ENCODE measurements at places on chromosomes 6 and 20.
A peak's percentile ranks its signal among the peaks of the same experiment; 100 is the strongest.

DNA sequence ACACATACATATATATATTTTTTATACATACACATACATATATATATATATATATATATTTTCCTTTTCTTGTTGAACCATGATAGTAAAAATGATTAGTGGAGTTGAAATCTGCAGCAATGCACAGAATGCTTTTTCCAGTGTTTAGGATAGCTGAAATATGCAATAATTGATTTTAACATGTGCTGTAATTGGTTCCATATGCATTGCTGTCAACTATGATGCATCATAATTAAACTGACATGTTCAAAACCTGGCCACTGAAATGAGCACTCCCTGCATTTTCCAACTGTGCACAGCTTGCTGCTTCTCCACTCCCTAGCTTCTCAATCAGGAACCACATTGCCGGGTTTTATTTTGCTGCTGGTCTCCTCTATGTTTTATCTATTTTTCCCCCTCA lies 358.3 kb downstream of the PAX1 start:
- peaks cover 6% of the 10 kb centered on the region for H3K4me1 ChIP-seq
- H3K27ac ChIP-seq, result no peak overlapping the region
- no peak for DNase-seq
- H3K27me3 ChIP-seq, result no peaks in the 10 kb centered on the region
- H3K4me3 ChIP-seq, result no peak overlapping the region

- H3K27ac ChIP-seq, result no peak overlapping the region
- H3K36me3 ChIP-seq, result no peaks in the 10 kb centered on the region
- H3K27me3 ChIP-seq, result no peaks in the 10 kb centered on the region
- no peak for DNase-seq
- no peak overlapping the region for H3K4me3 ChIP-seq
These were observed 235.2 kb upstream of the PMEPA1 start for GRCh38 chr20:57944988-57945387.

- no peaks in the 10 kb centered on the region for H3K36me3 ChIP-seq
- peaks cover 8% of the 10 kb centered on the region for H3K4me1 ChIP-seq
- H3K27me3 ChIP-seq, result no peaks in the 10 kb centered on the region
- H3K4me3 ChIP-seq, result no peak overlapping the region
- no peak for DNase-seq
These were observed 4.7 kb downstream of the CDS2 start for GRCh38 chr20:5131502-5131901.

- no peak overlapping the region for H3K4me3 ChIP-seq
- no peaks in the 10 kb centered on the region for H3K4me1 ChIP-seq
- H3K36me3 ChIP-seq, result peaks cover 6% of the 10 kb centered on the region
- H3K27ac ChIP-seq, result no peak overlapping the region
- no peak for DNase-seq
These were observed 160.4 kb downstream of the RALGAPA2 start for GRCh38 chr20:20552076-20552475.

DNA sequence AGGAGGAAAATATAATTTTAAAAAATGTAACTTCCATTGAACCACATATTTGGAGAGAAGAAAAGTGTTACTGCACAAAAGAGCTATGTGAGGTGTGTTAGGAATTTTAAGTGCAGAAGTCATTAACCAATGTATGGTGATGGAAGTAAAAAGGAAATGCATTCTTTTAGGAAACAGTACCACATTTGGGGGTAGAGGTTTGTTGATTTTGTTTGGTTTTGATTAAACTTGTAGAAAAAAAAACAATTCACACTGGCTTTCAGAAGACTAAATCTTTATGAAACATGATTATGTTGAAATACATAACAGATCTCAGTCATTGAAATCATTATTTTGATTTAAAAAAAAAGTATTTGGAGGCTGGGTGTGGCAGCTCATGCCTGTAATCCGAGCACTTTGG lies 1287.0 kb upstream of the GJE1 start:
- no peak overlapping the region for H3K4me3 ChIP-seq
- no peaks in the 10 kb centered on the region for H3K27me3 ChIP-seq
- no peak overlapping the region for H3K27ac ChIP-seq
- no peaks in the 10 kb centered on the region for H3K4me1 ChIP-seq
- H3K36me3 ChIP-seq, result no peaks in the 10 kb centered on the region

DNA sequence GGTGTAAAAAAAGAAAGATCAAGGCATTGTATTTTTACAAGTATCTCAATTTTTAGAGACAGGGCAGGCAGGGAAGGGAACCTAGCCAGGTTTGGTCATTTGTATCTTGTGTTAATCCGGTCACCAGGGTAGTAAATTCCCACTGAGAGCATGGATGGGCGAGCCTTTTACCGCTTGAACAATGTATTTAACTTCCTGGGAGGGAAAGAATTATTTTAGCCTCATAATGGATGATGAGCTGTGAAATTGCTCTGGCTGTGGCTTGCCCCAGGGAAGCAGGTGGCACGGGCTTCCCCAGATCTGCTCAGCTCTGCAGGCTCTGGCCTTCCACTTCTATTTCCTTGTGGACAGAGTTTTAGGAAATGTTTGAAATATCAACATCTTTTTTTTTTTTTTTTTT lies 72.9 kb downstream of the TOX2 start:
- no peaks in the 10 kb centered on the region for H3K4me1 ChIP-seq
- DNase-seq, result no peak
- H3K4me3 ChIP-seq, result no peak overlapping the region
- no peaks in the 10 kb centered on the region for H3K36me3 ChIP-seq
- no peaks in the 10 kb centered on the region for H3K27me3 ChIP-seq
- H3K27ac ChIP-seq, result no peak overlapping the region

DNA sequence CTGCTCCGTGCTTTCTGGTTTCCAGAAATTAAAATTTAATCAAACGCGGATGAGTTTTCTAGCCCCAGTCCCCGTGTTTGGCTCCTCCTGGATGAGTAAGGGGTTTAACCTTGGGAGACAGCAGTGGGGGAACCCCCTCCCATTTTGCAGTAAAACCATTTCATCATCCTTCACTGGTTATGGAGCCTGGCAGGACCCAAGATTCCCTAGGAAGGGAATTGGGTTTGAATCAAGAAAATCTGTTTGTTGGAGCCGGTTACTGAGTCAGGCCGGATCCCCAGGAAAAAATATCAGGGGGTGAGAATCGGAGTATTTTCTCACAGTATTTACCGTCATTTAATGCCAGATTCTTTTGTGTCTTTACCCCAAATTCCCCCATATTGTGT lies 754 bp downstream of the YWHAB start:
- H3K36me3 ChIP-seq, result no peaks in the 10 kb centered on the region
- H3K4me1 ChIP-seq, result peaks cover 31% of the 10 kb centered on the region
- peak overlapping the region; percentile 99 for H3K4me3 ChIP-seq

GRCh38 chr6:102766963-102767362 lies 1373.5 kb downstream of the GRIK2 start:
- H3K4me3 ChIP-seq, result no peak overlapping the region
- H3K4me1 ChIP-seq, result no peaks in the 10 kb centered on the region
- no peaks in the 10 kb centered on the region for H3K36me3 ChIP-seq
- no peak for DNase-seq

- H3K4me1 ChIP-seq, result no peaks in the 10 kb centered on the region
- no peaks in the 10 kb centered on the region for H3K36me3 ChIP-seq
- H3K27me3 ChIP-seq, result no peaks in the 10 kb centered on the region
- H3K27ac ChIP-seq, result no peak overlapping the region
- DNase-seq, result no peak
These were observed 269.4 kb downstream of the RNF144B start for GRCh38 chr6:18656506-18656905.

DNA sequence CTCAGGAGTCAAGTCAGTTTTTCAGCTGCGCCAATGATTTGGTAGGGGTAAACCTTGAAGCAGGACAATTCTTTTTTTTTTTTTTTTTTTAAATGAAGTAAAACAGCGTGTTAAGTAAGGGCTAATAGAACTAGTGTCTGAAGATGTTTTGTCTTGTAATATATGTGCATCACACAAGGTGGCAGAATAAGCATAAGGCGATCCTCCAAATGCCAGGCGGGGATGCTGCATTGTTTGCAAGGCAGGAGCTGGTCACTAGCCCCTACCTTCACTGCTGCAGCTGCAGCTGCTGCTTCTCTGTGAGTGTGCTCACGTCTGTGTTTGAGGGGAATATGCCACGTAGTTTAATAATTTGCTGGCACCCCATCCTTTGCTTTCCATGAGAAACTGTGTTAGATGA lies 272.7 kb upstream of the MAP3K7 start:
- no peaks in the 10 kb centered on the region for H3K36me3 ChIP-seq
- no peaks in the 10 kb centered on the region for H3K4me1 ChIP-seq
- no peak overlapping the region for H3K4me3 ChIP-seq
- no peak overlapping the region for H3K27ac ChIP-seq

GRCh38 chr6:144896871-144897270 lies 611.7 kb downstream of the UTRN start:
- H3K36me3 ChIP-seq, result no peaks in the 10 kb centered on the region
- no peak for DNase-seq
- H3K4me3 ChIP-seq, result no peak overlapping the region
- H3K27me3 ChIP-seq, result no peaks in the 10 kb centered on the region
- no peak overlapping the region for H3K27ac ChIP-seq
- peaks cover 10% of the 10 kb centered on the region for H3K4me1 ChIP-seq

DNA sequence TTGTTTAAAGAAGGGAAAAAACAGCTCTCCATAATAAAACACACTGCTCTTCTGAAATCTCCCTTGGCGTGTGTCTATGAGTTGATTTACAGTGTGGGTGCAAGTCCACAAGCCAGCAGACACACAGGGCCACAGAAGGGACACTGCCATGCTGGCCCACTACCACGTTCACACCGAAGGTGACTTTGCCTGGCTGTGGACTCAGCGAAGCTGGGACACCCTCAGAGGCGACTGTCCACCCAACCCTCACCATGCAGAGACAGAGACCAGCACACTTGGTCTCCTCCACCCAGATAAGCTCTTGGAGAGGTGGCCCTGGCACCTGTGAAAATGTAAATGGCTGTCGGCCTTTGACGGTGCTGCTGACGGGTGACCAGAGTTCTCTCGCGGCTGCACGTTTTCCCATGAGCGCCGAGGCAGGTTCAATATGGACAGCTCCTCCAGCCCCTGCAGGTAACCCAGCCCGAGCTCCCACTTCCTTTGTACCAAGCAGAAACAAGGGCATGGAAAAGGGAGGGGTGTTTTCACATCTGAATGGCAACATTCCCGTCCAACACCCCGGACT lies 78.0 kb downstream of the YTHDF1 start:
- H3K27ac ChIP-seq, result no peak overlapping the region
- no peak for DNase-seq
- no peak overlapping the region for H3K4me3 ChIP-seq
- H3K4me1 ChIP-seq, result peaks cover 4% of the 10 kb centered on the region
- H3K36me3 ChIP-seq, result no peaks in the 10 kb centered on the region

Data from GM23338 (cell line).